Stimulated activated naive CD8-positive, alpha-beta T cell treated with anti-CD3 and anti-CD28 coated beads, Interleukin-15, amount 100 ng/mL, for 72 hours (primary cell): ENCODE measurements at places on chromosomes 1 and 21.

DNA sequence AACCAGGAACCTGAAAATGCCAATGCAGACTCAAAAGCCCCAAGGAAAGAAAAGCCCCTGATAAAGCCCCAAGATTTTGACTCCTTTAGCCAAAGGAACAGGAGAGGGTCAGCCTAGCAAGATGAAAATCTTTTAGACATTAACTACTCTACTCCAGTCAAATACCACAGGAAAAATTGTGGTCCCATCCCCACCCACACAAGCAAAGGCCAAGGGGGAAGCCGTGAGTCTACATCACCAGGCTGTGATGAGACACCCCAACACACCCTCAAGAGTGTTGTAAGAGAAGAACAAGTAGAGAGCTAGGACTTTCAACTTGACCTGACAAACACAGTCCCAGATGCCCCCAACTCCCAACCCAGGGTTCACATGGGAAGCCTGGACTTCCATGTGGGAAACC lies 192.8 kb upstream of the NR5A2 start:
- no peak for DNase-seq

DNA sequence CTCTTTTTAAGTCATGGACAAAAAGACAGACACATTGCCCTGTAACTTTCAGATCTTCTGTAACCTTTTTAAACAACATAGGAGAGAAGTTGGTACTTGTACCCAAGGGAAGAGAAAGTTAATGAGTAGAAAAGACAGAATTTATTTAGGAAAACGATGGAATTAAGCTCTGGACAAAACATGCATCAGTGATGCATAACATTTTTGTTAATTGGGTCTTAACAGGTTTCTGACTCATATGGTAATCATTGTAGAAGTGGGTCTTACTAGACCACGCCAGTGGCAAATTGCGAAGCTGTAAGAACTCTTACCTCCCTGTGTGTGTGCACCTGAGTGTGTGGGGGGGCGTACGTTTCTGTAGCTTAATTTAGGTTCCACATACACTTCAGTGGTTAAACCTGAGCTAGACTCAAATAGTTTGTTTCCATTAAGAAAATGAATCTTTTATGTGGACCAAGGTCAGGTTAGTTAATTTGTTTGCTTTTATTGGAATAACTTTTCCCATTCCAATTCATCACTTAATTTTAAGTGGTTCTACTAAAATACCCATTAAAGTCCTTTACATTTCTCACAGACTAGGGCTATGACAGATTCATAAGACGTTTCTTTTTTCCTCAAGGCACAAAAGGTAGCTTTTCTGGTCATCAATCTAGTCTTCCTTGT lies 48.1 kb downstream of the NFIA start:
- DNase-seq = no peak

GRCh38 chr1:185539277-185539943 lies 194.8 kb upstream of the HMCN1 start:
- peak; percentile 19 for DNase-seq

- DNase-seq = no peak
These were observed 15.0 kb downstream of the BTG3 start for GRCh38 chr21:17597680-17598079.

DNA sequence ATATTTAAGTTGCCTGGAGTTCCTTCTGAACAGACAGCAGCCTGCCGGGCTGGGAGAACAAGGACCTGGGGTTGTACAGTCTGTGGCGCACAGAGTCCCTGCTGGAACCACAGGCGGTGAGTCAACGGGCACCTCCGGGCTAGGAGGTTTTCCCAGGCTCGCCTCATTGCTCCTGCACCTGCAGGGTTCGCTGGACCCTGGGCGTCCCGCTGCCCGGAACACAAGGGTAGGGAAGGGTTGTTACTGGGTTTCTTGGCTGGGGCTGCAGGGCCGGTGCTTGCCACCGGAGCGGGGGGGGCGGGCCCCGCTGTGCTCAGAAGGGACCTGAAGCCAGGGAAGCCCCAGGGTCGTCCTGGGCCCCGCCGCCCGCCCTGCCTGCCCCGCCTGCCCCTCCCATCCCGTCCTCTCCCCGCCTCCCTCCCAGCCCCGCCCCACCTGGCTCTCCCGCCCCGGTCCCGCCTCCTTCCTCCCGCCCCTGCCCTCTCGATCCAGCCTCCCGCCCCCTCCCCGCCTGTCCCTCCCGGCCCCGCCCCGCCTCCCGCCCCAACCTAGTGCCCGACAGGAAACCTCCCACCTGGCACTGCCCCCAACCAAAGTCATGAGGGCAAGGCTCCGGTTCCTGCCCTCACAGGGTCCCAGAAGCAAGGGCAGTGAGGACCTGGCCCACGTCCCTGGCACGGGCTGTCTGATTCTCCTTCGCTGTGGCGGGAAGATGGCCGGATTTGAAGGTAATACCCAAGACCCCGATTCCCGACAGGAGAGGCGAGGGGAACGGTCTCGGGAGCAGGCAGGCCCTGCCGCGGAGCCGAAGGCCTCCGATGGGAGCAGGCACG lies 6.8 kb downstream of the JMJD4 start:
- DNase-seq = no peak

DNA sequence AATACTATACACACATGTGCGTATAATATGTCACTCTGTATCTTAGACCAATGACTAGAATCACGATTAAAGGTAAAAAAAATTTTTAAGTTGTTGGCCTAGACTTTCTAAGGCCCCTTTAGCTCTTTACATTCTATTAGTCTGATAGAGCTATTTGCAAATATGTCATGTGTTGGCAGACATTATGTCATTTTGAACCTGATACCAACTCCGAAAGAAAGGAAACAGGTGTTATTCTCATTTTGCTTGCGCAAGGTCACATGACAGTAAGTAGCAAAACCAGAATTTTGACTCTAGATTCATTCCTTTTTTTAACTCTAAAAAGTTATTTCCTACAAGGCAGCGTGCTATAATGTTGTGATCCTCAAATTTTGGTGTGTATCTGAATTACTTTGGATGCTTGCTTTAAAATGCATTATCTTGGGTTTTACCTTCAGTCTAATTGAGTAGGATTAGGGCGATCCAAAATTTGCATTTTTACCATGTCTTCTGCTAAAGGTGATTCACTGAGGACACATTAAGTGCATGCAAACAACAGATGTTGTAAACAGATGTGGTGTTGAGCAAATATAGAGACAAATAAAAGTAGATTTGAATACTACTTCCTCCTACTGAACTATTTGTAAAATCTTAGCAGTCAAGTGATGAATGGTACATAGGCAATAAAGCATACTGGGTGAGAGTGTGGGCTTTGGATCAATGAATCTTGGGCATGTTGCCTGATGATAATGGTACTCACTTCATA lies 63.5 kb upstream of the KIAA1614 start:
- DNase-seq = no peak

DNA sequence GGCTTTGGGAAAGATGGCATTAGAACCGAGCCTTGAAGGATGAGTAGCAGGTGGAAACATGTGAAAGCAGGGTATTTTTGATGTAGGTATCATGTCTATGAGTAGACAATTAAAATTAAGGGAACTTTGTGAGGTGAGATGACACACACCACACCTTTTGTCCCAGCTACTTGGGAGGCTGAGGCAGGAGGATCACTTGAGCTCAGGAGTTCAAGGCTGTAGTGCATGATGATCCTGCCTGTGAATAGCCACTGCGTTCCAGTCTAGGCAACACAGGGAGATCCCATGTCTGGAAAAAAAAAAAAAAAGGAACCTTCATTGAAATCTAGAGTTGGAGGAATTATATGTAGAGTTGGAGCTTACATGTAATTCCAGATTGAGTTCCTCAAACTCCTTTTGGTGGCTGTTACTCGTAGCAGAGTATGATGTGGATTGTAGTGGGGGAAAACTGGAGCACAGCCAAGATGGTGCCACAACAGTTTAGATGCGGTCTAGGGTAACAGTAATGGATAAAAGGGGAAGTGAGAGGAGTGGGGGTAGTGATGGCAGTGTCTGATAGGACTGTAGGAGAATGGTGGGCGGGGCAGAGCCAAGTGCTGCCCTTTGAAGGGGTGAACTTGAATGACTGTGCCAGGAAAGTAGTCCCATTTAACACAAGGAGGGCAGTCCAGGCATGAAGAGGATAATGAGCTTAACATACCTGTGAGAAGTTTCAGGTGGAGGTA lies 17.4 kb downstream of the AK4 start:
- no peak for DNase-seq

DNA sequence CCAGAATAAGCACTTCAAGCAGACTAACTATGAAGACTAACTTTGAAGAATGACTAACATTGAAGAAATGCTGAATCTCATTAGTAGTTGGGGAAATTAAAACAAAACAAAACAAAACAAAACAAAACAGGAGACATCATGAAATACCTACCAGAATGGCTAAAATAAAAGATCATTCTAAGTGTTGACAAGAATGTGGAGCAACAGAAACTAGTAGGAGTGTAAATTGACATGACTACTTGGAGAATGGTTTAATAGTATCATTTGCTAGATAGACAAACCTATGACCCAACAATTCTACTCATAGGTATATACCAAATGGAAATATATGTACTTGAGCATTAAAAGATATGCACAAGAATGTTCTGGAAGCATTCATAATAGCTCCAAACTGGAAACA lies 18.9 kb upstream of the ZFP69B start:
- no peak for DNase-seq

DNA sequence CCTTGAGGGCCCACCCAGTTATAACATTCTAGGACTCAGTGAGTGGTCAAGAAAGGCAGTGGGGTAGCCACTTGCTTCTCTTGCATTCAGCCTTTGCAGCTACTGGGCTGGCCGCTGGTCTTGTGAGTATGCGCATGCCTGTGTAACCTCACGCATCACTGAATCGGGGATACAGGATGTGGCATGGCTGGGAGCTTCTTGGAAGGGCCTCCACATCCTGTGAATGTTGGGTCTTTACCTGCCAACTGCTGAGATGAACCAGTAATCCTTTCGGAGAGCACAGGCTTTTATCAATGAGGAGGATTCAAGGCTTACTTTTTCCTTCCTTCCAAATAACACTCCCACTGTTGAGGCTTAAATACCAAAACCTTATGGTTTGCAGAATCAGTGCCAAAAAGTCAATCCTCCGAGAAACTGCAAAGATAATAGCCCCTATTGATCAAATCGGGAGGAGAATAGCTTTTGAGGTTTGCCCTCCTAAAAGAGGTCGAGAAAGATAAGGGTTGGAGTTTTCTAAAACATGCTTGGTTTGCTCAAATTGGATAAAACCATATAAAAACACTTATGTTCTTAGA lies 198.9 kb upstream of the UBE2U start:
- no peak for DNase-seq

GRCh38 chr1:65630855-65631254 lies 161.8 kb upstream of the PDE4B start:
- DNase-seq = no peak

DNA sequence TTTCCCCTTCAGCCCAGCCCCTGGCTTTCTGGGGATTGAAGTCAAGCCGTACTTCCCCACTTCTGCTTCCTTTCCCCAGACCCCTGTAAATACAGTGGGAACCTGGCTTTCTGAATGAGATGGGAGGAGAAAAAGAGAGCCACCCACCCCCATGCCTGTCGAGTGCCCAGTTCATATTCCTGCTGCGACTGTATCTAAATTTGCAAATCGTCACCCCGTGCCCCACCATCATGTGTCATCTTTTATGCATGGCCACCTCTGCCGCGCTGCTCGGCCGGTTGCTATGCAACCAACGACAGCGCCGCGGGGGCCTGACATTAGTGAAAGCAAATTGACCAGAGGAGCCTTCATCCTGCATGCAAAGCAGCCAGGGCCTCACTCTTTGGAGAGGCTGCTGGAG lies 143.0 kb downstream of the ELAVL4 start:
- no peak for DNase-seq

DNA sequence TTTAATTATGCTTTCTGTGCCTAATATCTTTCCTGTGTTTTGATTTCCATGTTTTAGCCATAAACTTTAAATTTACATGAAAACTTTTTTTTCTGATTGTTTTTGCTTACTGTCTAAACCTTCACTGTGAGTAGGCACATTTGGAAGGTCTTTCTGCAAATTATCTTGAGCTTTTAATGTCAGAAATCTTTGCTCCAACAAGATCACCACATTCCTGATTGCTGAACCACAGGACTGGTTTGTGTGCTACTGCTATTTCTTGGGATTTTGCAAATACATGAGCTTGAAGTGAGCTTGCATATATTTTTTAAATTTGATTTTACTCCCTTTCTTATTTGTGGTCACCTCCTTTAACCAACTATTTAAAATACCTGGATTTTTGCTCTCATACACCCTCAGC lies 61.3 kb downstream of the PTBP2 start:
- no peak for DNase-seq

DNA sequence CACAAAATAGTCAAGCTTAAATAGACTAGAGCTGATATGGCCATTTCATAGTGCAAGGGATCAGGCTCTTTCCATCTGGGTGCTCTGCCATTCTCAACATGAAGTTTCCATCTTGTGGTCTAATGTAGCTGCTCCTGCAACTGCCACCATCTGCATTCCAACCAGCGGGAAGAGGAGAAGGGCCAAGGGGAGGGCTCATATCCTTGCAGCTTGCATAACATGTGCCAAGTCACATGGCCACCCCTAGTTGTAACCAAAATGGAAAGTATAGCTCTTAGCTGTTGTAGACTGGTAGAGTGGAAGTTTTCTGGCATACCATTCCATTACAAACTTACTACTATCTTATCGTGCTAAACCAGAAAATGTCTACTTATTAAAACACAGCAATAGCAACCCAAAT lies 38.9 kb upstream of the IVNS1ABP start:
- DNase-seq = no peak

DNA sequence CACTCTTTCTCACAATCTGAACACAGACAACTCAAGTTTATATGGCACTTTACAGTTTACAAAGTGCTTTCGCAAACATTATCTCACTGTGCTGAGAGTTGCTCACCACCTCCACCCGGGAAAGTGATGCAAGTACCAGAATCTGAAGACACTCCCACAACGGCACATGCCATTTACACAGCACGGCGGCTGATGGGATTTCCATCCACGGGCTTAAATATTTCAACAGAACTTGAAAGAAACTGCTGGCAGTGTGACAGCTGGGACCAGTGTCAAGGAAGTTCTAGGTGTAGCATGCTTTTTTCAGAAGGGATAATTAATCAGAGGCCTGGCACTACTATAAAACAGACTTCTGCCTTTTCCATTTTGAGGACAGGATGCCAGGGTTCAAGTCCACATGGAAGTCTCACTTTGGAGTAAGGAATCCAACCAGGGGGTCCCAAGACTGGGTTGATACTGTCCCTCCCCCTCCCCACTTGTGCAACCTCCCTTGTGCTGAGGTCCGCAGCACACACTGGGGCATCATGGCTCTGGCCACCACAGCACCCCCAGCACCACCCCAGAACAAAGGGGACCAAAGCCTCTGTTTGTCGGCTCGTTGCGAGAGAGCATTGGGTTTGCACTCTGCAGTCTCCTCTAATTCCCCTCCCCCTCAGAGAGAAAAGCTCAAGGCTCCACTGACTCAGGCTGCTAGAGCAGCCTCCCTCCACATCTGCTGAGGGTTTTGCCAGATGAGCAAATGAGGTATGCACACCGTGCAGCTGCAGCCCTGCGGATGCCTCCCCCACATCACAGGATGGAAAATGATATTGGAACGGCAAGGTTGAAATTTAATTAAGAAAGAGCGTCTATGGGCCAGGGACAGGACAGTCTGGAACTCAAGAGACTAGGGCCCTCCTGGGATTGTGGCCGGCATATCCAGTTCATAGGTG lies 154.9 kb downstream of the TGFBR3 start:
- DNase-seq = peak; percentile 19

- DNase-seq = no peak
These were observed 6.7 kb downstream of the IGSF8 start for GRCh38 chr1:160091666-160092223.

GRCh38 chr1:216223486-216223885 lies 199.8 kb downstream of the USH2A start:
- DNase-seq = no peak
